ENCODE measurements at places on chromosomes 7 and 10.

DNA sequence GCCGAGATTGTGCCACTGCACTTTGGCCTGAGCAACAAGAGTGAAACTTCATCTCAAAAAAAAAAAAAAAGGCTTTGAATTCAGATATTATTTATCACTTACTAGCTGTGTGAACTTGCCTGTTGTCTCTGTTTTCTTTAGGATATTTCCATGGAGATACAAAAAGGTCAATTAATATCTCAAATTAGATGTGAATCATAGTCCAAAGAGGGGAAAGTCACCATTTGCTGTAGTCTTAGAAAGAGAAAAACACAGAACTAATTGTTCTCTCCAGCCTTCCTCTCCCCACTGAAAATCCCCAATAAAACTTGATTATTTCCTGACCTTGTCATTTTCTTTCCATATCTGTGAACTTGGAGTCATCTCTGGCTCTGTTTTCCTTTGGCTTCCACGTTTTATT, 21.2 kb downstream of the HEPACAM2 start:
- DNase-seq = no peak

DNA sequence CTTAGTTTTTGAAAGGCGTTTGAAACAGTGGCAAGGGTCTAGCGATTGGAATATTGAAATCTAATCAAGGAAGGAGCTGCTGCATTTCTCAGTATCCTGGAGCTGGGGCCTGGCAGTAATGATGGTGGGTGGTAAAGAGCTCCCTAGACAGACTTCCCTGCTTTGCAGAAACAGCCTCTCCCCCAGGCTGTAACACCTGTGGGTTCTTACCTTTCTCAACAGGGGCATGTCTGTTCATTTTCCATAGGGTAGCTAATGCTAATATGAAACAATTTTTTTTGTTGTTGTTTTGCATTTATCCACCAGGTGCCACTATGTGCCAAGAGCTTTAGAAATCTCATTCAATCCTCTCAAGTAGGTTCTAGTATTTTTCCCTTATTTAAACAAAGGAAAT, 345.5 kb downstream of the REEP3 start:
- DNase-seq = peak; percentile 69

DNA sequence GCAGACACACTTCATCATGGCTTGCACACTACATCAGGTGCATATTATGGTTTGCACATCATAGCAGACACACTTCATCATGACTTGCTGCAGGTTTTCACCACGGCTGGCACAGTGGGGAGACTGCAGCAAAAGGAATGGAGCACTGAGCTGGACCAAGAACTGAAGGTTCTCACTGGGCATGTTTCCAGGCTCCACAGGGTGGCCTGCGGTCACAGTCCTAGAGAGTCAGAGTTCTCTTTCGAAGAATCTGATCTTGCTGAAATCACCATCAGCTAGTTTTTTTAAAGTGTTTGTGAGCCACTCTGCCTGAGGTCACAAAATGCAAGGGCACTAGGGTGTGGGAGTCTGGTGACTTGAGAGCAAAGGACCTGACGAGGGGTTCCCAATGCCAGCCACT, 140.4 kb upstream of the NPY start:
- DNase-seq = no peak

- no peak for DNase-seq
Measured at GRCh38 chr10:49616421-49617101, 2.7 kb downstream of the CHAT start.

DNA sequence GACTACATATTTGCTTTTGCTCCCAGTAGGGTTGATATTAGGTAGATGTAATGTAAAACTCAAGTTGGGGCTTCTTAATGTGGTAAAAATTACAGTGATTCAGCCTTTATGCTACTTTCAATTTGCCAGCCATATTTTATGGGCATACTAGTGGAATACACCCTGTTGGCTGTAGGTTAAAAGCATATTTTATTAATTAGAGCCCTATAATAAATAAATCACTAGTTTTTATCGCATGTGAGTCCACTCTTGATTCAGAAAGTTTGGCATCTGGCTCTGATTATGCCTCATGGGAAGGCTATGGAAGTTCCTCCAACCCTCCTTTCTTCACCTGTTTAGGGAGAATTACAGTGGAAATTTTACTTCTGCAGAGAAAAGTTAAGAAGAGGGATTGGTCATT, 390.9 kb downstream of the GATA3 start:
- no peak for DNase-seq

- DNase-seq = no peak
Measured at GRCh38 chr7:148266795-148267194, 323.8 kb upstream of the C7orf33 start.

GRCh38 chr7:141342621-141343408, 208.4 kb upstream of the AGK start:
- DNase-seq = no peak

DNA sequence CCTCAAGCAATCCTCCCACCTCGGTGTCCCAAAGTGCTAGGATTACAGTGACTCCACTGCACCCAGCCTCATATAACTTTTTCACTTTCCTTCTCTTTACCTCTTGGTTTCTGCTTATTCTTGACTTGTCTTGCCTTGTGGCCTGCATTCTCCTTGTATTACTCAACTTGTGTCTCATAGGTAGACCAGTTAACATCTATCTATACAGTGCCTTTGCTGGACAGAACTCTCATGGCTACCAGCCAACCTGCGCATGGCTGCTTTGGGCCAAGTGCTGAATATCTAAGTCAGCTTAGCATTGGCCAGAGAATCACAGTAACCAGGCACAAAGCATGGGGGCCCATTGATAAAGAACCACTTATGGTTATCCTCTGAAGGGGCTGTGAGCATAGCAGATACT, 42.6 kb upstream of the ZNRF2 start:
- no peak for DNase-seq

Data from SK-N-DZ (cell line).